ENCODE measurements at places on chromosomes 3 and 15.

GRCh38 chr3:189235214-189235613 lies 63.4 kb downstream of the TPRG1 start:
- no peak for DNase-seq

GRCh38 chr3:106004826-106005225 lies 136.0 kb upstream of the CBLB start:
- no peak for DNase-seq

- DNase-seq = no peak
These were observed 22.5 kb downstream of the SLC41A3 start for GRCh38 chr3:126061301-126062032.

- no peak for DNase-seq
These were observed 54.9 kb upstream of the TBC1D21 start for GRCh38 chr15:73818308-73818985.

GRCh38 chr3:171454041-171454440 lies 6.2 kb downstream of the TNIK start:
- DNase-seq = no peak

DNA sequence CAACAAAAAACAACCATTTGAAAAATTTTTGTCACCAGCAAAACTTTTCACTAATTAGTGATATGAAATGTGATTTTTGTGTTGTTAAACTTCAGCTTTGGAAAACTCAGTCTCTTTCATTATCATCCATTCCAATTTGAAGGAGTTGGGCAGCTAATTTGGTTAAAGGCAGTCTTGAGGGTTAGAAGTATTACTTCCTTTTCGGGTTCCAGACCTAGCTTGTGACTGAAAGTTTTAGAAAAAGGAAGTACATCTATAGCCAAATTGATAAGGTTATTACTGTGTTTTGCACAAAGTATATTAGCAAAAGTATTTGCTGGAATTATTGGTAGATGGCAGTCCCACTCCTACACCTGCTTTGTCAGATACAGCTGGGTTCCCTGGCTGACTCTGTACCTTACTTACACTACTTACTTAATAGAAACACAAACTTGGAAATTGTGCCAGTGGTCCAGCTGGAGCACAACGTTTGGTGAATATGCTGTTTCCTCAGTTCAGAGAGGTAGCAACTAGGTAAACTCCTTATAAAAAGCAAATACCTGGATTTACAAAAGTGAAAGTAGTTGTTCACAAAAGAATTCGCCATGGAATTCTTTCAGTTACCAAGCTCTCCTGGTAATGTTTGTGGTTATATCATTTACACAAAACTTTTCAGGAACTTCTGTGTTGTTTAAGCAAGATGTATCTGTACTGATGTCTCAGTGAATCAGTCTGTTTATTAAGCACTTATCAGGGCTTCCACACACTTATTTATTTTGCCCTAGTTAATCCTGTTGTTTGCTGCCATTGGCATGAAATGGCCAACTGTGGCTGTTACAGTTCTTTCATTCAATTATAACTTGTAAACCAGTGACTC lies 31.6 kb downstream of the TIPARP start:
- no peak for DNase-seq

DNA sequence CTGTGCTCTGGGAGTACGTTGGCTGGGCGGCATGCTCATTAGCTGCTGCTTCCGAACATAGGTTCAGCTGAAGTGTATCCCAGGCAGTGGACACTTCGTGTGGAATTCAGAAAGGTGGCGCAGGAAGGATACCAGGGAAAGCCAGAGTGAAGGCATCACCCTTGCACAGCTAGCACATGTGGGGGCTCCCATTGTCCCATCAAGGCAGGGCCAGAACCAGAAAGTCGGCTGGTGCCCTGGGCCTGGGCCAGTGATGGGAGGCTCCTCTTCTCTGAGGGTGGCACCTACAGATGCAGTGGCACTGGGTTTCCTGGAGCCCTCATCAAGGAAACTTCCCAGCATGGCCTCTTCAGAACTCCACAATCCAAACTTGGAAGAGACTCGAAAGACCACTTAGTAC lies 56.6 kb downstream of the PGPEP1L start:
- no peak for DNase-seq

- no peak for DNase-seq
These were observed 18.6 kb downstream of the CMTM8 start for GRCh38 chr3:32257042-32257441.

DNA sequence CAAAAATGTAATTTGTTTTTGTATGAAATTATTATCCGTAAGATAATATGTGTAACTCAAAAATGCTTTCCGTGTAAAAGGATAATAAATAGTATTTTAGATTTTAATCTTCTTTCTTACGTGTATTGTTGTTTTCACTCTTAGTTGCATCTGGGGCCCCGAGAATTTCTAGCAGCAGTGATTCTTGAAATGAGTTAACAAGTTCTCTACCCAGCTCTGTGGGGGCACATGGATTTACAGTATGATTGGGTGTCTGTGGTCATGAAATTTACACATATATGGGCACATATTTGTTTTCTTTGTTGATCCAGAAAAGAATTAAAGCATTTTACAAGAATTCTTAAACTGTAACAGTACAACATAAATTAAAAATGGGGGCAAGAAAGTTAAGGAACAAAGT lies 145.9 kb upstream of the LRRFIP2 start:
- DNase-seq = no peak
